ENCODE measurements at places on chromosomes 13 and 19.

GRCh38 chr19:14977128-14977527 lies 2.5 kb downstream of the SLC1A6 start:
- no peak for DNase-seq

GRCh38 chr13:83935566-83935965 lies 53.3 kb upstream of the SLITRK1 start:
- no peak for DNase-seq

GRCh38 chr13:111650626-111651025 lies 330.2 kb downstream of the TEX29 start:
- no peak for DNase-seq

DNA sequence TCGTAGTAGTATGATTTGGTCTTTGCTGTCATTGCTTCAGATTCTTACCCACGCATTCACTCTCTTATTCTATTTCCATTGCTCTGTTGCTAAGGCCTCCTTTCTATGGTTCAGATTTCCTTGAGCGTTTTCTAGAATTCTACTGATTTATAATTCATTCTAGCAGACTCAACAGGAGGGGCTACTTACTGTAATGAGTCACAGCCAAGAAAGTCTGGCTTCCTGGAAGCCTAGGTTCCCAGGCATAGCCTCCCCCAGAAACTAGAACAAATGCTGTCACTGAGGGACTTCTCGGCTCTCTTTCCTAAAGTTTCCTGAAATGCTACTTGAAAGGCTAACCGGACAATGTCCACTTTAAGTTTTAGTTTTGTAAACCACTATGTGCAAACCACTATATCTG lies 47.7 kb upstream of the SPATA13 start:
- DNase-seq = no peak

GRCh38 chr13:102589301-102589822 lies 7.4 kb upstream of the TPP2 start:
- DNase-seq = no peak

GRCh38 chr13:71785361-71785760 lies 81.6 kb downstream of the DACH1 start:
- no peak for DNase-seq

Data from hippocampal formation (tissue), 2 donors.